ENCODE measurements at places on chromosomes 1 and 21.

DNA sequence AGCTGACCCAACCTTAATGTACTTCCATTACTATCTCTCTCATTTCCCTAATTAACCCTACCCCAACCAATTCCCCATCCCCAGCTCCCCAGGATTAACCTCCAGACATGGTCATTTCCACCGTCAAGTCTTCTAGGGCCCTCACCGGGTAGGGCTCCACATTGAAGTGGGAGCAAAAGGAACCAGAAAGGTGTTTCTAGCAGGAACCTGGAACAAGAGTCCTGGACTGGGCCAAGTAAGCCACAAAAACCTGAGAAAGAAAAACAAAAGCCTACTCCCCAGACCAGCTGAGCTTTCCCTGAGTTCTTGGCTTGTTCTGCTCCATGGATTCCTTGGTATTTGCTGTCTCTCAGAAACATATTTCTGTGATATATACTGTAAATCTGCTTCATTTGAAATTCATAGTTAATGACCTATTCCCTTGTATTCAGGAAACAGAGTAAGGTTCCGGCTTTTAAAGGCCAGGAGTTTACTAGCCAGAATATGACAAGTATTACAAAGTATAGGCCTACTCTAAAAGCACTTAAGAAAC, 58.4 kb downstream of the SYF2 start:
- DNase-seq, result no peak

DNA sequence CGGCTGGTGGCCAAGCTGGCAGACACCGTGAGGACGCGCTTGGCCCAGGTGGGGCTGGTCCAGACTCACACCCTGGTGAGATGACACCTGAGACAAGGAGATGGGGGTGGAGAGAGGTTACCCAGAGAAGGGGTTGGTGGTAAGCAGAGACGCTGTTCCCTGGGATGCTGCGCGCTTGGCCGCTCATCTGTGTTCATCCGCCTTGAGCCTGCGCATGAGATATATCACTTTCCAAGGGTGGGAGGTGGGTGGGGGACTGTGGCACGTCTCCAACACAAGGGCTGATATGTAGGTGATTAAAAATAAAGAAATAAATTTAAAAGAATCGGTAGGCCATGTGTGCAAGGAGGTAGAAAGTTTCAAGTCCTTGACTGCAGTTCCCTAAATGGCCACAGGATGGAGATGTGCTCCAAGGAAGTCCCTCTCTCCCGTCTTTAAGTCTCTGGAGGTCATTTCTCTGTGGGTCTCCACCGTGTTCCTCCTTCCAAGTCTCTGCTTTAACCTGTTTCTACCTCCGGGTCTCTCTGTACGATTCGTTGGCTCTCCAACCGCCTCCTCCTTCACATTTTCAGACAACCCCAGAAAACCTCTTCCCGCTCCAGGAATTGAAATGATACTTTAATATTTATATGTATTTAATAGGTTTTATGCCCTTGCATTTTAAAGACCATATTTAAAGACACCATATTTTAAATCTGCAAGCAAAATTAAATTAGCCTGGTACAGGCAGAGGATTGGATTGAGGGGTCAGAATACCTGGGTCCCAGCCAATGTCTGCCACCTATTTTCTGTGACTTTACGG, 4.5 kb downstream of the TTC24 start:
- DNase-seq, result peak; percentile 45

- DNase-seq, result no peak
Observed at GRCh38 chr1:53470155-53470554, 11.0 kb downstream of the DMRTB1 start.

DNA sequence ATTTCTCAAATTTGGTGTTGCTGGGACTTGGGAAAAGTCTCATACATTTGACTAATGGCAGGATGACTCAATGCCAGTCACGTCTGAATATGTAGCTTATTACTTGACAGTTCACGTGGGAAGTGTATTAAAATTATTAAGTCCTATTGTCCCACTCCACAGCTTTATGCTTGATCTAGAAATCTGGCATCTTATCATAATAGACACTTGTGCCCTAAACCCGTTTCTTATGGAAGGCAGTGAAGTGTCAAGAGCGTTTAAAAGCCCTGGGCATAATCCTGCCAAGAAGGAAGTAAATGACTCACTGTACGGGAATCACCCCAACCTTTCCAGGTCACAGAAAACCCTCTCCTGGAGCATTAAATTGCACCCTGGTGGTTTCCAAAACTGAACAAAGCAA, 207.4 kb downstream of the APP start:
- DNase-seq, result no peak

GRCh38 chr1:10659218-10659617, 137.2 kb downstream of the CASZ1 start:
- no peak for DNase-seq

DNA sequence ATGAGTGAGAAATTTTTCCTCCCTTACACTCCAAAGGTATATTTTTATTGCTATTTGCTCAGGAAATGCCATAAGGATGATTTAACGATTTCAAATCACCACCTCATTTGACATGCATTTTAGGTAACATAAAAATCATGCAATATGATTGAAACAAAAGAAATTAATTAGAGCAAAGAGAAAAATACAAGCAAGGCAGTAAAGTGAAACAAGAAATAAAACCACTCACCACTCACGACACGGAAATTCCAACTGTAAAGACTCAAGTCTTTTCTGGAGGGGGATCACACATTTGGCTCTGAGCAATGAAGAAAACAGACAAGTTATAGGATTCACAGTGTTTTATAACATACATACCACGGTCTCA, 86.8 kb upstream of the ARHGAP29 start:
- no peak for DNase-seq

DNA sequence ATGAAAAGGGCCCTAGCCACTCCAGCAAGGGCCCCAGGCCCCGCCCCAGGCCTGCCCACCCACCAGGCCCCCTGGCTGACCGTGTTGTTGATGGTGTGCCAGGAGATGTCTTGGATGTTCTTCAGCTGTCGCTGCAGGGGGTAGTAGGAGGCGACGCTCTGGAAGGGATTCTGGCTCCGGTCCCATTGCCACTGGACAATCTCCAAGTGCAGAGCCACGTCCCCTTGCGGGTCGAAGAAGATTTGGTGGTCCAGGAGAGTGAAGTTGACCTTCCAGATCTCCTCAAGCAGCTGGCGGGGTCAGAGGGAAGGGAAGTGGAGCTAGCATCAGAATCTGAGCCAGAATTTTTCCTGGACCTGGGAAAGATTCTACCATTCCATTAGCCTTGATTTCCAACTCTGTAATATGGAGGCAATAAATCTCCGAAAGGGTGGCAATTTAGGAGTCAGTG, 10.2 kb downstream of the TAS1R2 start:
- DNase-seq, result no peak

GRCh38 chr21:41254090-41254700, 62.4 kb upstream of the FAM3B start:
- DNase-seq, result no peak

All from C1 segment of cervical spinal cord (tissue), 14 donors.